Stimulated activated CD4-positive, alpha-beta T cell treated with anti-CD3 and anti-CD28 coated beads, Interleukin-4, amount 100 ng/mL, for 24 hours (primary cell): ENCODE measurements at places on chromosomes 12 and 14.

- DNase-seq = no peak
Measured at GRCh38 chr14:78605025-78605762, 435.0 kb downstream of the NRXN3 start.

DNA sequence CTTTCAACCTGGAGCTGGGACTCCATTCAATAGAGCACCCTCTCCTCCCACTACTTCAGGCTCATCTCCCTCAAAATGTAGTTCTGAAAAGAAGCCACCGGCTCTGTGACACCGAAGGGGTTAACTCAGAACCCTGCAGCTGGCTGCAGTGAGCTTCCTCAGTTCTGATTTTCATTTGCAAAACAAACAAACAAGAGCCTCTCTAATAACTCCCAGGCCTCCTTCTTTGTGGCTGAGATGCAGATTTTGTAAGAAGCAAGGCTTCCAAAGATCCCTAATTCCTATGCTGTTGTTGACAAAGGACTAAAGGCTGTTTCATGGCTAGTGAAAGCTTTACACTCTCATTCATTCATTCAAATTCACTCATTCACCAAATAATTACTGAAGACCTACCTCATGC lies 333.4 kb upstream of the TBX3 start:
- DNase-seq = no peak

DNA sequence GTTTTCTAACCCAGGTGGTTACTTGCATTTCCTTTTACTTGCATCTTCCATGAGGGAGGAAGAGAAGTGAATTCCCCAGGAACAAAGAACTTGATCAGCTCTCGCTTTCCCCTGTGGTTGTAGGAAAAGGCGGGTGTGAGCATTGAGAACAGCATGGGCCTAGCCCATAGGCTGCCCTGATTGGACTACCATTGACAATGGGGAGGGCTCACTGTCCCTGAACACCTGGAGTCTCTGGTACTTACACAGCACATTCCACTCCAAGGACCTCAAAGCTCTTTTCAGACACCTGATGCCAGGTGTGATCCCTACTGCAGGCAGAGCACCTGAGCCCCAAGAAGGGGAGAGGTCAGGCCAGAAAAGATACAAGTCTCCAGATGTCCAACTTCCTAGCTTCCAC lies 25.0 kb downstream of the MAX start:
- DNase-seq = no peak

DNA sequence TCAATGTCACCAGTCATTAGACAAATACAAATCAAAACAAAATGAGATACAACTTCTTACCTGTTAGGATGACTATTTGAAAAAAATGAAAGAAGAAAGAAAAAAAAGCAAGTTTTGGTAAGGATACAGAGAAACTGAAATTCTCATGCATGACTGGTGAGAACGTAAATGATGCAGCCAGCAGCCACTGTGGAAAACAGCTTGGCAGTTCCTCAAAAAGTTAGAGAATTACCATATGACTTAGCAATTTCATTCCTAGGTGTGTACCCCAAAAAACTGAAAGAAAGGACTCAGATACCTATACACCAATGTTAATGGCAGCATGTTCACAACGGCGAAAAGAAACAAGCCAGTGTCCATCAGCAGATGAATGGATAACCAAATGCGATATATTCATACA lies 26.6 kb downstream of the NINJ2 start:
- no peak for DNase-seq

GRCh38 chr12:88230271-88230670 lies 88.2 kb downstream of the TMTC3 start:
- DNase-seq = no peak

- DNase-seq = no peak
Measured at GRCh38 chr12:65799331-65799730, 25.0 kb upstream of the HMGA2 start.

- DNase-seq = no peak
Measured at GRCh38 chr14:40221428-40221827, 789.2 kb upstream of the FBXO33 start.

- DNase-seq = no peak
Measured at GRCh38 chr14:57943541-57943940, 77.6 kb upstream of the SLC35F4 start.

GRCh38 chr12:76634133-76634532 lies 74.6 kb upstream of the OSBPL8 start:
- DNase-seq = no peak

DNA sequence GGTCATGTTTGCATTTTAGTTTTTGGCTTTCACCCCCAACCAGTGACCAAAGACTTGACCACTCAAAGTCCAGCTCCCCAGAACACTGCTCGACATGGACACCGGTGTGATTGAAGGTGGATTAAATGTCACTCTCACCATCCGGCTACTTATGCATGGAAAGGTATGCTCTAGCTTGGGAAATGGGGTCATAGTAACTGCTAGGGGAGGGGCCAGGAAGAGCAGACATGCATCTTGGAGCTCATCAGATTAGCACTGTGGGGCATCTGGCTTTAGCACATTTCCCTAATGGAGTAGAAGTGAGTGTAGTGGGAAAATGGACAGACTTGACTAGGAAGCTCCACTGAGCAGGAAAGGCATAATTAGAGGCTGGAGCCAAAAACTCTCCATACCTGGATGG lies 2.8 kb downstream of the PCBP2 start:
- no peak for DNase-seq

- no peak for DNase-seq
Measured at GRCh38 chr12:104219361-104219892, 3.8 kb downstream of the TXNRD1 start.

DNA sequence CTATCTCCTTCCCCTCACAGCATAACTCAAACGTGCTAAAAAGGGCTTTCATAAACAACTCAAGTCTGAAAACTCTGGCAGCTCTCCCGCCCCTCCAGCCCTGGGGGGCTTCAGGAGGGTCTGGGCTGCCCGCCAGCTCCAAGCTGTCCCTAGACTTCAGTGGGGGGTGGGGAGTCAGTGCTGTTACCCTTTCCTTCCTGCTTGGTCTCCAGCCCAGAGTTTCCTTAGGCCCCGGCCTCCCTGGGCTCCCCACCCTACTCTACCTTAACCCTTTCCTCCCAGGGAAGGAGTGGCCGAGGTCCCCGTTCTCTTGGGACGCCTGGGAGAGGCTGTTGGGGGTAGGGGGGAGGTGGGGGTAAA lies 530 bp upstream of the NYNRIN start:
- DNase-seq = no peak
